Hematopoietic multipotent progenitor cell (in vitro differentiated cells): ENCODE measurements at places on chromosomes 6 and 20. TPM values are rescaled to one million over a fixed set of nuclear protein-coding genes. Genes with fewer than 3 reads are reported as not detected.

DNA sequence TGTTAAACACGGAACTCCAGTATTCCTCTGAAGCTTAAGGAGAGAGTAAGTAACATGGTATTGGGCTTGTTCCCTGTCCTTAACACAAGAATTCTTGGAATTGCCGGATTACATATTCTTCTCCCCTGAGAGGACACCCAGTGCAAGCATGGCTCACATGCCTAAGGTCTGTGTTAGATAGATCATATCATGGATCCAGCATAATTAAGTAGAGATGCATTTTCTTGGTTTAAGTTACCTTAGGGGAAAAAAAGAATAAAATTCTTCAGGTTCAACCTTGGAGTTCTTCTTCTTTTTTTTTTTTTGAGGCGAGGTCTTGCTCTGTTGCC lies 53.9 kb downstream of the AKAP12 start:
- DNase-seq: no peak

DNA sequence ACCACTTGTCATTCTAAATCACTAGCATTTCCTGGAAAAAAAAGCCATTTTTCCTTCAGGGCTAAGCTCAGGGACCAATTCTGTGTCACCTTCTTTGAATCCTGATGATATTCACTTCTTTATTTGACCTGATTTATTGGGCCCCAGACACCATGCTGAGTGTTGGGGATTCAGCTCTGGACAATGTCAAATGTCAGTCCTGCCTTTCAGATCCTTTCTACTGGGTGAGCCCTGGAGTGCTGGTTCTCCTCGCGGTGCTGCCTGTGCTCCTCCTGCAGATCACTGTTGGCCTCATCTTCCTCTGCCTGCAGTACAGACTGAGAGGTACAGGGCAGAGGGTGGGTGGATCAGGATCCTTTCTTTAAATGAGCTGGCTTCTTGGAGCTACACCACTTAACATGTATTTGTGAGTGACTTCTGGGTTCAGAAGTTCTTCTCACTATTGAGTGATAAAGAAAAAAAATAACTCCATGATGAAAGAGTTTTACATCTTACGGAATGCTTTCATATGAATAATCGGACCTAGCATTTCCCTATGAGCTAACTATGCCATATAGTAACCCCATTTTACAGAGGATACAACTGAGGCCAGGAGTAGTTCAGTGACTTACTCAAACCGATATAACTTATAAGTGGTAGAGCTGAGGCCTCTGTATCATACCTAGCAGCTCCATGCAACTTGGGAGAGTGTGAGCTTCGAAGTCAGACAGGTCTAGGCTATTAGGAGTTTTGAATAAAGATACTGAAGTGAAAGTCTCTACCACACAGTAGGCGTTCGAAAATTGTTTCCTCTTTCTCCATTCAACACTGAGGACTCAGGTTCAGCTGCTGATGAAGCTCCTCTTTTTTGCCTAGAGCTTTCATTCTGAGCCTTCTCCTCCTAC lies 9.3 kb downstream of the MOG start:
- no peak for DNase-seq

DNA sequence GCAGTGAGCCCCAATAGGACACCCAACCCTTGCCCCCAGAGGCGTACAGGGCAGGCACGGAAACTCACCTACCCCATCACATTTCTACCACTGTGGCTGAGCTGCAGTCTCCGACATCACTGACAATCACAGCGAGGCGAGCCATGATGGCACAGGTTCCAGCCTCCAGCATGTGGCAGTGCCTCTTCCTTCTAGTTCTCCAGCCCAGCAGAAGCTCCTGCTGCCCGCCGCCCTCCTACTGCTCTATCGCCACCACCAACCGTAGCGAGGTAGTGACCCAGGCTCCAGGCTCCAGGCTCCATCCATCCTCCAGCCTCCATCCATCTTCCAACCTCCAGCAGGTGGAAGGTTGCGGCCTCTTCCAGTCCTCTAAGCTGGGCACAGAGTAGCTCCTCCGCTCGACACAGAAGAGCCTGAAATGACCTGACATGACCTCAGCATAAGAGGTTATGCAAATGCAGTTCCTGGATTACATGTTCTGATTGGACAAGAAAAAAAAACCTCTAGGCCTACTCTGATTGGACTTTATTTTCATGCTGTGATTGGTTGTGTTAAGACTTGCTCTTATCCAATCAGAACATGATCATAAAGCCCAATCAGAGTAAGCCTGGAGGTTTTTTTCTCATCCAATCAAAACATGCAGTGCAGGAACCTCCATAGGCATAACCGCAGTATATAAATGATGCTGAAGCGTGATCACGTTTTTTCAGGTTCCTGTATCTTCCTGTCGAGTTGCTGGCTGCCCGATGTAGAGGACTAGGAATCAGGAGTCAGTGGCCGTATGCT lies 438.9 kb upstream of the ZNF337 start:
- no peak for DNase-seq

- DNase-seq: no peak
These were observed 348 bp upstream of the PYGB start for GRCh38 chr20:25247518-25247955.

DNA sequence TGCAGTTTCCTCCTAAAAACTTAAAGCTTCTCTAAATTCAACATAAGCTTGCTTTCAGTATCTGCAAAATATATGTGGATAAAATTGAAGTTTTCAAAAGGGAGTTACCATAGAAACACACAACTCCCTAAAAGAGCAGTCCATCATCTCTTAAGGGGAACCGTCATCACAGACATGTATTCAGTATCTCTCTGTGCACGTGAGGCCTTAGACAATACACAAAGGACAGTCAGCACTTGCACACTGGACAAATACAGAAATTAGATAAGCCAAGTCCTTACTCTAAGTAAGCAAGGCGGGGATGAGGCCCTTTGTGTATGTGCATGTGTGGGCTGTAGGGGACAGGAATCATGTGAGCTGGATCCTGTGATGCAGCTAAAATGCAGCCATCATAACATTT lies 136.6 kb downstream of the BACH2 start:
- DNase-seq: peak; percentile 64

The EXOC2 gene
- 18.6 TPM for total RNA-seq

The MYLK4 gene
- total RNA-seq: 1.6 TPM

- DNase-seq: no peak
These were observed 13.6 kb downstream of the FAM83B start for GRCh38 chr6:54860132-54860531.

DNA sequence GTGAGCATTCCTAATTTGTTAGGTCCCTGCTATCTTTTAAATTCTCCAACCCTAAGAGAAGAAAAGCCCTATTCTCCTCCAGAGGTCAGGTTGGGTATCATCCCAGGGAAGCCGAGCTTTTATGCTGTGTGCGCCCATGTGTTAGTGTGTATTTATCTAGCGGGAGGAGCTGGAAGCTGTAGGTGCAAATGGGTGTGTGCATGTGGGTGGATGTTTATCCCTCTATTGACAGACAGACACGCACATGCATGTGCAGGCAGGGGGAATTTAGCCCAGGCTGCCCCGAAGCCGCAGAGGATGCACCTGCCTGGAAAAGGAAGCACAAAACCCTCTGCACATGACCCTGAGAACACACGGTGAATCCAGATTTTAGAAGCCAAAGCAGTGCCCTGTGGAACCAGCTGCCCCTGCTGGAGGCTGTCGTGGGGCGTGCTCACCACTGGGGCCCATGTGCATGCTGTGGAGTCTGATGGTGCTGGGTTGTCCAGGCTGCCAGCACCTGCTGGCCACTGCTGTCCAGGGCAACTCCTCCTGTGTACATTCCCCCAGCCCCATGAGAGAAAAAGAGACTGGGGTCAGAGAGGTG lies 397.5 kb downstream of the TAF4 start:
- no peak for DNase-seq

DNA sequence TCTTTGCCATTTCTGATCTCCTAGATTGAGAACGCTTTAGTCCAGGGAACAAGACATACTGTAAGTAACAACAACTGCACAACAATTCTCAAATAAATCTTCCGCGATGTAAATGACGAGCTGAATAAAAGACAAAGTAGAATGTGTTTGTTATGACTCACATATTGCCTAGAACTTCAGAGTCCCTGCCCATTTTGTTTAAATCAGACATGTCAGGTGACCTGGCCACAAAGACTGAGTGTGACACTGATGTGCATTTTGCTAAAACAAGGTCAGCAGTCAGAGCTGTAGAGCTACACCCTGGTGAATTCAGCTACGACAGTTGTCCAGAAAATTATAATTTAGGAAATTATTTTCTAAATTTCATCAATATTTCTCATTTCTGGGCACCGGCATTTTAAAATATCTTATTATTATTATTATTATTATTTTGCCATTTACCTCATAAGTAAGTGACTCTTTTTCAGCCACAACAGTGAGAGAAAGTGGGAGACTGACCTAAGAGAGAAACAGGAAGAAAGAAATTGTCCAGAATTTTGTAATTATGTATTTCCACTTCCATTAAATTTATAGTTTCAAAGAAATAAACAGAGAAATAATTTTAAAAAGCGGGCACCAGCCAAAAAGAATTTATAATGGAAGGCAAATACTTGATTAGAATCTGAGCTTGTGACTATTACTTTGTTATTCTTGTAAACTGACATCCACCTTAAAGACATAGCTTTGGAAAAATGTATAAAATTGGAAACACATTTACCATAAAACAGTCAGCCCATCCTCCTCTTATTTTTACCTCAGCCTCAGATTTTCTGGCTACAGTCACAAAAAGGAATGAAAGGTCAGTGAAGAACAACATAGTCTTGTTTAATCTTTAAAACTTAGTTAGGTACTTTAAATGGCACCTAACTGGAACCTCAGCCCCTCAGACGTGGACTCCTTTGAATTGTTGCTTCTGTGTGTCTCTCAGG lies 157.0 kb upstream of the CITED2 start:
- no peak for DNase-seq

The SIRPA gene
- 8.1 TPM for total RNA-seq

- DNase-seq: no peak
These were observed 181.2 kb downstream of the ZDHHC14 start for GRCh38 chr6:157561929-157562810.

- no peak for DNase-seq
These were observed 72.2 kb downstream of the SLC22A3 start for GRCh38 chr6:160420253-160420968.

DNA sequence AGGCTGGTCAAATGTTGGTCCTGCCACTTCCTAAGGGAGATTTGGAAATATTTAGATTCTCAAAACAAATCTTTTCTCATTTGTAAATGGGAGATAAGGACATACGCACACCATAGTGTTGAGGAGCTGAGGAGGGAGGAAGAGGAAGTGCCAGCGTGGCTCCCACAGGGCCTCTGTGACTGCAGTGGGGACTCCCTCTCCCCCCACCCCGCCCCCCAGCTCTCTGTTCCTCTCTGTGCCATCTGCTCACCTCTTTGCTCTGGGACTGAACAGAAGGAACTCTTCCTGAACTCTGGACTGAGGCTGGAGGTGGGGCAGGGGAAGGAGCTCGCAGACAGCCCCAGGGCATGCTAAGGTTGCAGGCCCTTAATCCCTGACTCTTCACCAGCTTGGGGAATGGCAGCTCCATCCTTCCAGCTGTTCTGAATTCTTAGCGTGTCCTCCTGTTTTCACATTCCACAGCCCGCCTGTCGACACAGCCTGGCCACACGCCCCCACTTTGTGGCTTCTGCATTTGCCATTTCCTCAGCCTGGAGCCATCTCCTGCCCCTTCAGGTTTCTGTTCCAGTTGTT lies 11.4 kb downstream of the DDX27 start:
- no peak for DNase-seq

DNA sequence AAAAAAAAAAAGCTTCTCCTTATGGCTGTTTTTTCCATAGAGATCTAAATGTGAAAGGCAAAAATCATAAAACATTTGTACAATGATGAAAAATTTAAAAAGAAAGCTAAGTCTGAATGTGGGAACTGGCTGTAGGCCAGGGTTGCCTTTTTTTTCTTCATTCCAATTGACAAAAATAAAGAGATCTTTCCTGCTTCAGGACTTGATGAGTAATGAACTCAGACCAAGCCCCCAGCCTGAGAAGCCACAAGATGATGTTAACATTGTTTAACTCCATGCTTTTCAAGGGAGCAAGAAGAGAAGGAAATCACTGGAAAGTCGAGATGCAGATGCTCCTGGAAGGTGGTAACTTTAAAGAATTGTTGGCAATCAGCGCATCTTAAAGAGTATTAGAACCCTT lies 41.4 kb downstream of the TRMT6 start:
- no peak for DNase-seq

DNA sequence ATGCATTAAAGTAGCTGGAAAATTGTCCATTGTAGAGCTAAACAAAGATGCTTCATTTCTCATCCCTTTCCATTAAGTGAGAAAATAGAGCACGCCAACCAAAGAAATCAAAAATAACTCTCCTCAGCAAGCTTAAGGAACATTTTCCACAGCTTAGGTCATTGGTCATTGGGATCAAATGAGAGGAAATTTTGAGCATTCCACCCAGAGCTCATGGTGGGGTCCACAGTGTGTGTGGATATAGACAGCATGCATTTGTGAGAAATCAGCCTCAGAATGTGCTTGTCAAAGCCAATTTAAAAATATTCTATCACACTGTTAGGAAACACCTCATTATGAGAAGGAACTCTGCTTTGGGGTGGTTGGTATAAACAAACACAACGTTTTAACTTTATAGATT lies 97.2 kb downstream of the HDGFL1 start:
- no peak for DNase-seq

DNA sequence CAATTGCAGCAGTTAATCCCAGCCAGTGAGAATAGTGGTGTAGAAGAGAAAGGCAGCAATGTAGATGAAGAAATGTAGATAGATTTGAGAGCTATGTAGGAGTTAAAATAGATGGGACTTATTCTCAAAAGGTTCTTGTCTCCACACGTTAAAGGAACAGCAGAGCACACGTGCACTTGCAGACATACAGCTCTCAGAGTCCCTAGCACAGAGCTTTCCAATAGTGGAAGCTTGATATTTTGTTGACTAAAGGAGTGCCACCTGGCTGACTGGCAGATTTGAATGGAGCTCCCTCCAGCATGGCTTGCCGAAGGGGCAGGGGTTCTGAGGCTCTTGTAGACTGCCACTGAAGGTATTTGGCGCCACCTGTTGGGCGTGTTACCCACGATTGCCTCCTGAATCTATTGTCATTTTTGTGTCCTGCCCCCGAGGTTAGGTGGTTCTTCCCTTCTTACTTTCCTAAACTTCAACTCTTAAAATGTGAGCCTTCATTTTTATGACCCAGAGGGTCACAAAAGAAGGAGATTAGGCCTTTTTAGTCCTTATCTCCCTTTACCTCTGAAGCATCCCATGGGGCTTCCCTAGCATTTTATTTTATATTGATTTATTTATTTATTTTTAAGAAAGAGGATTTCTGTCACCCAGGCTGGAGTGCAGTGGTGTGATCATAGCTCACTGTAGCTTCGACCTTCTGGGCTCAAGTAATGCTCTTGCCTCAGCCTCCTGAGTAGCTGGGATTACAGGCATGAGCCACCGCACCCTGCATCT lies 16.4 kb downstream of the BRD2 start:
- DNase-seq: peak; percentile 89

DNA sequence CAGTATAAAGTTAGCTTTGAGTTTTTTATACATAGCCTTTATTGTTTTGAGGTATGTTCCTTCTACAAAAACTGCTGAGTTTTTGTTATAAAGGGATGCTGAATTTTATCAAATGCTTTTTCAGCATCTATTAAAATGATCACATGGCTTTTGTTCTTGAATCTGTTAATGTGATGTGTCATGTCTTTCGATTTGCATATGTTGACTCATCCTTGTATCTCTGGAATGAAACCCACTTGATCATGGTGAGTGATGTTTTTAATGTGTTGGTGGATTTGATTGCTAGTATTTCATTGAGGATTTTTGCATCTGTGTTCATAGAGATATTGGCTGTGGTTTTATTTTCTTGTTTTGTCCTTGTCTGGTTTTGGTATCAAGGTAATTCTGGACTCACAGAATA lies 24.7 kb upstream of the BLCAP start:
- no peak for DNase-seq

The PDE10A gene
- under 0.01 TPM for total RNA-seq

The PSMA7 gene
- total RNA-seq: 275 TPM

The ZNF311 gene
- total RNA-seq: 0.27 TPM

GRCh38 chr20:24419786-24420185 lies 49.6 kb upstream of the SYNDIG1 start:
- DNase-seq: no peak
